ENCODE measurements at places on chromosomes 2 and 18.
A peak's percentile ranks its signal among the peaks of the same experiment; 100 is the strongest.

DNA sequence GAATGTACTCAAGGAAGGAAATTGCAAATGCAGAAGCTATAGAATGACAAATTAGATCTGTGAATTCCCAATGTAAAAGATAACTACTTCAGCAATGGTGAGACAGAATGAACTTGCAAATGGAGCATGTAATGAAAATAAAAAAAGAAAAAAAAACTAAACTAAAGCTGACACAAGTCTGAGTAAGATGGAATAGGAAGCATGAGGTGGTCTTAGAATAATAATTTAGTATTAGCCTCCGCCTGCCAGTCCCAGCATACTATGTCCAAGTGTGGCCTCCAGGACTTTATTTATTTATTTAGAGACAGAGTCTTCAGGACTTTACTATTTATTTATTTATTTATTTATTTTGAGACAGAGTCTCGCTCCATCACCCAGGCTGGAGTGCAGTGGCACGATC lies 37.4 kb upstream of the SLC39A10 start:
- no peak for DNase-seq

GRCh38 chr2:5360081-5360480 lies 332.1 kb upstream of the SOX11 start:
- no peak for DNase-seq

DNA sequence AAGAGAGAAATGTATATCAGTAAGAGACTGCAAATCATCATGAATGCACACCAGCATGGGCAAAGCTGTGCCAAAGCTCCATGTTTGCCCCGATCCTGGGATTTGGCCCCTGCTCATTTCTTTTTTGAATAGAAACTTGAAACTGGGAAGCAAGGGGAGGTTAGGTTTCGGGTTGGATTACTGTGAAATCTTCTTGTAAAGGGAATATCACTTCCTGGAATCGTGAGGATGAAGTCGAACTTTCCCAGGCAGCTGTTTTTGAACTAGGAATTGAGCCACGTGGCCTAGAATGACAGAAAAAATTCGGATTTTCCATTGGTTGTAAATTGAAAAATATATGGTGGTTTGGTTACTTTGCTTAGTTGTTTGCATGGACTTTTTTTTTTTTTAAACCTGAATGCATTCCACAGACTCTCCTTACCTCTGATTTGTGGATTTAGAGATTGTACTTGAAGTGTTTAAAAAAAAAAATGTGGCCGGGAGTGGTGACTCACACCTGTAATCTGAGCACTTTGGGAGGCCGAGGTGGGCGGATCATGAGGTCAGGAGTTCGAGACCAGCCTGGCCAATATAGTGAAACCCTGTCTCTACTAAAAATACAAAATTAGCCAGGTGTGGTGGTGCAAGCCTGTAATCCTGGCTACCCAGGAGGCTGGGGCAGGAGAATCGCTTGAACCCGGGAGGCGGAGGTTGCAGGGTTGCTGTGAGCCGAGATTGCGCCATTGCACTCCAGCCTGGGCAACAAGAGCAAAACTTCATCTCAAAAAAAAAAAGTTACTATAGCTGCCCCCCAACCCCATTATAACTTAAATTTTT lies 32.1 kb downstream of the GRHL1 start:
- no peak for DNase-seq

DNA sequence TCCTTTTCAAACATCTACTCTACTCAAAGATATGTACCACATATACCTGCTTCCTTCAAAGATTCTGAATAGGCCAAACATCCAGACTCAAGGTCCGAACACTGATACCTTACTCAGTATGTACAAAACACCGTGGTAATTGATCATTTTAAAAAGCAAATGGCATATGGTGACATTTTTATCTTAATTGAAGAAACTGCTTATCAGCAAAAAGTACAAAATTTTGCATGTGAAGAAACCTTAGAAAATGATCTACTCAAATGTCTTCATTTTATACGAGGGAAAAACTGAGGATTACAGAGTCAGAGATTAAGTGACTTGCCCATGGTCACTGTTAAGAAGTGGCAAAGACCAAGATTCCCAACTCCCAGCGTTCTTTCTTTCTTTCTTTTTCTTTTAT lies 133.0 kb downstream of the CACNB4 start:
- no peak for DNase-seq

DNA sequence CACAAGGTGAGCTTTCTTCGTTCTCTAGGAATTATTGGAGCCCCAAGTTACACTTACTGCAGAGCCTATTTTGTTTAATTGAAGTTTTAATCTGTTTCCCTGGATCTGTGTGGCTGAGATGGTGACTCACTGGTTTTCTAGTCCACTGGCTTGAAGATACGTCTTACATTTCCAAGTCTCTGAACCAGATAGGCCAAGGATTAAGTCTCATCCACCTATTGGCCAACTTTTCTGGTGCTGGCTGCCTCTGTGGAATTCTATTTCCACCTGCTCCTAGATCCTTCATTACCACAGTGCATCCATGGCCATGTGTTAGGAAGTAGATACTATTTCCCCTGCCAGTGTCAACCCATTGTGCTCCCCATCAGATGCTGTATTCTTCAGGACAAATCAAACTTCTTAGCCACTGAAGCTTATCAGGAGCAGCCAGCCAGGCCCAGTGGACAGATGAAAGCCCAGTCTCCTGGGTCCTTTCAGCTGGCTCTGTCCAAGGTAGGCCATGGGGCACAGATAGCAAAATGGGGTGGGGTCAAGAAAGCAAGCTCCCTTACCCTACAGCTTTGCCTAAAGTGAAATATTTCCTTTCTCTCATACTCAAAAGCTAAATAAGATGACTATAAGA lies 198.8 kb upstream of the TCF4 start:
- peak; percentile 15 for DNase-seq

- DNase-seq = no peak
These were observed 31.1 kb upstream of the ACTR3 start for GRCh38 chr2:113858764-113859163.

- DNase-seq = no peak
These were observed 35.8 kb upstream of the DYNAP start for GRCh38 chr18:54555286-54555685.

DNA sequence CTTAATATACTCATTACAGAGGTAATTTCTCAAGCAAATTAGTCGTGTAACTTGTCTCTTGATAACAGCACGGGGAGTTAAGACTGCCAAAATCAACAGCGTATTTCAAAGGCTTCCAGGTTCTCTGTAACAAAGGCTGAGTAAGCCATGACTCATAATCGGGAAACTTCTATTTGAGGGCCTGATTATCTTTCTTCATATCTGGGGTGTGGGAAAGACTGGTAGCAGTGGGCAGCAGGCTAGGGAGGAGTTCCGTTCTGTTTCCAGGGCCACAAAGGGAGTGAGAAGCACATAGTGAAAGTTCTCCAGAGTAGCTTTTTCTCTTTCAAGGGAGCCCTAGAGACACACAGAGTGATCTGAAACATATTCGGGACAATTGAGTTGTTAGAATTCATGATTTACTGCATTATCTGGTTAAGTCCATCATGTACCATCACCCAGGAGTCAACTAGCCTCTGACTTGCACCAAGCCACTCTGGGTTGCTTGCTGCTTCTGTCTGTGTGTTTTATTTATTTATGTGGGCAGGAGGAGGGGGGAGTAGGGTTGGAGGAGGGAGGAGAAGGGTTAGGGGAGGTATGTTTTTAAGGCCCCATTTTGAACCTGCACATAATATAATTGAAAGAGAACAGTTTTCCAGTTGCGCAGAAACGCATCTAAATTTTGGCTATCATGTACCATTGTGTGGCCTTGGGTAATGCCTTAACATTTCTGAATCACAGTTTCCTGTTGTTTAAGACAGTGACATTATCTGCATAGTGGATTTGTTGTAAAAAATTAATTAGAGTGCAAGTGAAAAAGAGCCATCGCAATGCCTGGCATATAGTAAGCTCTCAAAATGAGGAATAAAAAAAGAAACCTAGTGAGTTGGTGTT lies 80.5 kb upstream of the ITPRID2 start:
- DNase-seq = peak; percentile 51

GRCh38 chr18:66103550-66103949 lies 352.7 kb downstream of the CDH7 start:
- DNase-seq = no peak
